ENCODE measurements at places on chromosomes 12 and 14.

DNA sequence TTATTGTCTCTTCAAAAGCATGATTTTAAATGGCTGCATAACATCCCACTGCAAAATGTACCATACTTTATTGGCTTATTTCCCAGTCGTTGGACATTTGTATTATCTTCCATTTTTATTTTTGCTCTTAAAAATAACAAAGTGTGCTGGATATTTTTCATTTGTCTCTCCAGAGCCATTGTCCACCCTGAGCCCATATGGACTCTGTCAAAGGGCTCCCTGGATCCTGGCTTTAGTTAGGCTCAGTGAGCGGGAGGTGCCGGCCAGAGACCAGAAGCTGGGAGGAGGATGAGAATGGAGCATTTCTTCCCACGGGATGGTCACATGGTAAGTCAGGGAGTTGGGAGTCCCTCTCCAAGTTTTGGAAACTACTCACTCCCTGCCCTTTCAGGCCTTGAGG, 296.9 kb downstream of the NUAK1 start:
- no peak for DNase-seq

DNA sequence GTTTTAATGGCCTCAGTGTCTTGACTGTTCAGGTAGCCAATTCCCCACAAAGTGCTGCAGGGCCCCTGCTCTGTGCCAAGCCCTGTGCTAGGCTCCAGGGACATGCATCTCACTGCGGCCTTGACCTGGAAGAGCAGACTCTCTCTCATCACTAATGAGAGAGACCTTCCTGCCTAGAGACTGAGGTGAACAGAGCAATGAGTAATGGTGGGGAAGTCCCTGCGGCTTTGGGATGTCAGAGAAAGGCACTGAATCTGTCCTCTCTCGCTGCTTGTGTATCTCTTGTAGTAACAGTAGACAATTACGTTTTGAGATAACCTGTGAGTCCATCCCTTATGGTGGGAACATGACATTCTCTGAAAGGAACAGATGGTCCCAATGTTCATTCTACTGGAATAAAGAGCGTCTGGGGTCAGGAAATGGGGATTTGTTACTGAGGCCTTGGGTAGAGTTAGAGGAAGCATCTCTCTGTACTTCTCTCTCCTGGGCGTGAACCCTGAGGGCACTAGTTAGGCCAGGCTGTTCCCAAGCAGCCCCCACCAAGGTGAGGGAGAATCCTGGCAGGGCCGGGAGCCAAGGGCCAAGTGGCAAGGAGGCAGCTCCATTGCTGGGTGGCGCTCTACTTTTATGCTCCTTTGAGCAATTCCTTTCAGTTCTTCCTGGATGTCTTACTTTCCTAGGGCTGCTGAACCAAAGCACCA, 13.5 kb downstream of the NFATC4 start:
- no peak for DNase-seq

DNA sequence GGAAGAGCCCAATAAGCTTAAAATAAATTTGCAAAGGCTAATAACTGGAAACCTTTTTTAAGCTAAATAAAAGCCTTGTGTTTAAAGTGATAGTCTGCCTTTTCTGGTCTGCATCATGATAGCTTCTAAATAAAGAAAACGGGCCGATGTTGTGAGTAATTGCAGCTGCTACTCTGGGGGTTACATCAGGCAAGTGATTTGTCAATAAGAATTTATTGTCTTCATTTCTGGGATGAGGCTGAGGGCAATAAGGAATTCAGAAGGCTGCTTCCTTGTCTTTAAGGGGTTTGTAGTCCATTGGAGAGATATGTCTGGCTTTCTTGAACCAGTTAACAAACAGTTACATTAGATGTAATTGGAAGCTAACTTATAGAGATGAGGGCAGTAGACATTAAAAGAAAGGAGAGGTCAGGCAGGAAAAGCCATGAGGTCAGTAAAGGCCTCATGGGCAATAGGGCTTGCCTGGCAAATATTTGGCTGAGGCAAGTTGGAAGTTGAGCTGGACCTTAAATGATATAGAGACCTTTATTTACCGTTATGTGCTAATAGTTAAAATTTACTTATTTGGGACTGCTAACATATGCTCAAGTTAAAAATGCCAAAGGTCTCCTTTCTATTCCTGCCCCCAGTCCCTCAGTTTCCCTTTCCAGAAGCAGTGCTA, 85.0 kb downstream of the CRADD start:
- no peak for DNase-seq

- no peak for DNase-seq
These were observed 33.9 kb upstream of the ALDH2 start for GRCh38 chr12:111732786-111733185.

DNA sequence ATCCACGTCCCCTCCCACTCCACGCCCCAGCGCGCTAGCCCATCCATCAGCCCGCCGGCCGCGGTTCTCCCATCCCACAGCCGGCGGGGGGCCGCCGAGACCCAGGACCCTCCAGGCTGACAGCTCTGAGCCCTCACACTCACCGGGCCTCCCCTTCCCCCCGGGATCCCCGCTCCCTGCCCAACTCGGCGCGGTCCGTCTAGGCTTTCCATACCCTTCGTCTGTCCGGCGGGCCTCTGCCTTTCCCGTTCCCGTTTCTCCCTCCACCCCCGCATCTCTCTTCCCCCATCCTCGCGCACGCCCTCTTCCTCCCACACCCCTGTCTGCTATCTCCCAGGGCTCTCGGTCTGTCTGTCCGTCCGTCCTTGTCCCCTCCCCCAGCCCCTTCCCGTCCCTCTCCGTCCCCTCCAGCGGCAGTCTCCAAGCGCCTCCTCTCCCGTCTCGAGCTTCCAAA, 726 bp downstream of the ZFHX2 start:
- DNase-seq: no peak

DNA sequence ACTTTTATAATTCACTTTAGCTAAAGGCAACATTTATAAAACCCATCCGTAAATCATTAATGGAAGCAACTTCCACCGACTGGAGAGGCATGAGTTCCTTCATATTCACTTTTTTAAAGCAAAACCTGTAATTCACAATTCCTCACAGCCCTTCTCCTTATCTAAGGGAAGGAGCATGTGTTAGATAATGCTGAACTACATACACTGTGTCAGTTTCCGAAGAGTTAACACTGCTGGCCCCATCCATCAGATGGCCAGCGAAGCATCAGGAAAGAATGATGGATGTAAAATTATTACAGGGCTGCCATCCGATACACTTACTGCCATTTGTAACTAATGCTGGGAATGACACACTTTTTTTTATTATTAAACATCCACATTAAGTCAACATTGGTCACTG, 392.8 kb downstream of the SOX5 start:
- DNase-seq: no peak

DNA sequence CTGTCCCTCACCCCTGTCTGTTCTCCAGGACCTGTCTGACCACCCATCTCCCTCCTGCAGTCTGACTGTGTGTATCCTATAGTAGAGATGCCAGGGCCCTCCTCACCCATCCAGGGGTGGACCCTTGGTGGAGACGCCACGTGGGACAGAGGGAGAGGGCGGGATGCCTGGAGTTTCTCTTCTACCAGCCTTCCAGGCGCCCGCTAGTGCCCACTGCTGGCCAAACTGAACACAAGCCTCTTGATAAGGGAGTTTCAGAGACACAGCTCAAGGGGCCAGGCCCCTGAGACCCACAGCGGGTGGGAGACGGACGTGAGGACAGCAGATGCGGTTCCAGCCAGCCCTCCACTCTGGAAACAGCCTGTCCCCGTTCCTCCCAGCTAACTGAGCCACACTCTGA, 147.3 kb downstream of the RBM19 start:
- no peak for DNase-seq

DNA sequence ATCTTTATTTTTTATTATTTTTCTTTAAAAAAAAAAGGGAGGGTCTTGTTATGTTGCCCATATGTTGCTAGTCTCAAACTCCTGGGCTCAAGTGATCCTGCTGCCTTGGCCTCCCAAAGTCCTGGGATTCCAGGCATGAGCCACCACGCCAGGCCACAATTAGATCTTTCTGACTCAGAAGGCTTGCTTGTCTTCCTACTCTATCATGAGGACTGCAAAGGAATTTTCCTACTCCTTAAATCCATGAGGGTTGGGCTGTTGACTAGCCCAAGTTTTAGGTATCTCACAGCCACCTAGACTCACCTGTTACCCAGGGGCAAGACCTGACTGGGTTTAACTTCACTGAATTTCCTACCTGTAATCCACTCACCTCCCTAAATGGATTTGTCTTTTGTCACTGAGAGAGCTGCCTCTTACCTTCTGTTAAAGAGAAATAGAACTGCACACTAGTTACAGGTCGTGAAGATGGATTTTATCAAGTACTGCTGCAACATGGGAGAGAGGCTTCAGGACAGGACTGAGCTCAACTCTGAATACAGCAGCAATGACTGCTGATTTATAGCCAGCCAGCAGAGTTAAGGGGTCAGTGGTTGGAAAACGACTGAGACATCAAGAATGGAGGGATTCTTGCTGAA, 72.3 kb downstream of the B4GALNT3 start:
- no peak for DNase-seq

DNA sequence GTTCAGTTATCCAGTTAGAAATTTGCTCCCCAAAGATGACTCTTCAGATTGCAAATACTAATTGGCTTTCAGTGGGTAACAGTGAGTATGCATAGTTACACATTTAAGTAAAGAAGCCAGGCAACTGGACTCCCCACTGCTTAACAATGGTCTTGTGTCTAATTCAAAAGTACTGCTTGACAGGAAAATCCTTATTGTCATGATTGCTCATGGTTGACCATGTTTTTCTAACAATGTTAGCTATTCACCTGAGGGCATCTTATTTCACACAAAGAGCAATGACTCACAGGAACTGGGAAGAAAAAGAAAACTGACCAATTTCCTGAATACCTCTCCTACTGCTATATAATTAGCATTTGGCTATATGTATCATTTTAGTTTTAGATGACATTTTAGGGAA, 33.7 kb upstream of the ALG10B start:
- no peak for DNase-seq

DNA sequence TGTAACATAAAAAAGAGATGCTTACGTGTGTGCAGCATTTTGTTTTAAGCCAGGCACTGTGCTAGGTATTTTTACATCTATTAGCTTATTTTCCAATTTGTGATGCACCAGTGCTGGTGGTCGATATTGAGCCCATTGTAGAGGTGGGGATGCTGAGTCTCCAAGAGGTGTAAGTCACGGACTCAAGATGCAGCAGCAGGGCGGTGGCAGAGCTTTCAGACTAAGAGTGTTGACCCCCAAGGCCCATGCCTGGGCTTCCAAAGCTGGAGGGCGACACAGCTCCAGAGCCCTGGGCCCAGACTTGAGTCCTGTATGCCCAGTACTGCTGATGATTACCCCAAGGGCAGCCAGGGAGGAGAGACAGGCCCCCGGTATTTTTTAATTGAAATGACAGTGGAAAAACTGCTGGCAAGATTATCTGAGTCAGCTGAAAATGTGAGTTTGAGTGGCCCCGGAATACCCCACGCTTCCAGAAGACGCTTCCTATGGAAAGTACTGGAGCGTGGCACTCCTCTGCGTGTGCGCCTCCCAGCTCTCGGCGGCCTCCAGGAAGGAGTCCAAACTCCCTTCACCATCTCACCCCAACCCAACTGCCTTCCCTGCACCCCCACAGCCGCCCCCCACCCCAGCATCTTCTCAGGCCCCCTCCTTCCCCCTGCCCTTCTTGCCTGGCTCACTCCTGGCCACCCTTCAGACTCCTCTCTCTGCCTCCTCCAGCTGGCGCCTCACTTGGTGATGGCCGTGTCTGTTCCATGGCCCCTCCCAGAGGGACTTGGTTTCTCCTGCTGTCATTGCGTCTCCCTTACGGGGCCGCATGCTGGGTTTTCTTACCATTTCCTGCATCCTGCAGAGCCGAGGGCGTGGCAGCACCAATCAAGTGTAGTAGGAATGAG, 40.7 kb downstream of the ELK3 start:
- no peak for DNase-seq

DNA sequence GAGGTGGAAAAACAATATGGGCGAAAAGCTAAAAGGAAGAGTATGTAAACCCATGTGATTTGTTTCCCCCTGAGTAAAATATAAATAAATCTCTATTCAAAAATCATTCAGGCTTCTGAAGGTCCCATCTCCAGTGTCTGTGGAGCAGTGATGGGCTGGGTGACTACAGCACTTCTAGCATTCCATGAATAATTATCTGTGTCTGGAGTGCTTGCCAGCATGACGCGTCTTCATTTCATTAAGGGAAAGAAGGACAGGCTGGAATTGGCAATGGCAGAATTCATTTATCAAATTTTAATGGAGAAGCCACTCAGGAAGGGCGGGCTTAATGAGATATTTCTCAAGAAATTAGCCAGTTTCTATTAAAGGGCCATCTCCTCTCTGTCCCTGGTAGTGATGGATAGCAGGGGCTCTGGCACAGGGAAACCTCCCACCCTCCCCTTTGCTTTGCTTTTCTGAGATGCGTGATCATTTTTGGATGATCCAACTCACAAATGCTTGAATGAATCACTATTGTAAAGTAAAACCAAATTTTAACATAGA, 916.3 kb upstream of the SEL1L start:
- DNase-seq: no peak

GRCh38 chr12:5921966-5922899, 22.8 kb downstream of the ANO2 start:
- no peak for DNase-seq

GRCh38 chr12:1115484-1116231, 124.6 kb downstream of the ERC1 start:
- DNase-seq: no peak

DNA sequence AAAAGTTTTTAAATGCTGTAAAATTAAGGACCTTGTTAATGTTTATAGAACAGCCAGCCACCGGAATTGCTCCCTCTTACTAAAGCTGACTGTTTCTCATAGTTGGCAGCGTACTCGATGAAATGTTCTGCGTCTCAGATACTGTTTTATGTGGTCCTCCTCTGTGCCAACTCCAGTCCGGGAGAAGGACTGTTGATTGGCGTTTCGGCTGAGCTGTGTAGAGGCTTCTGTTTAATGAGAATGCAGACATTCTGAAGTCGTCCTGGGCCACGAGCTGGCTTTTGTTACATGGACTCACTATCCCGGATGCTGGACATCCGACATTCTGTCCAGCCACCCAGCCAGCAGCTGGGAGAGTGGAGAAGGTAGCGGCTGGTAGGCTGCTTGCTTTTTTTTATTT, 75.4 kb downstream of the WDR20 start:
- DNase-seq: no peak

- no peak for DNase-seq
These were observed 1.0 kb upstream of the TBK1 start for GRCh38 chr12:64450711-64451486.

DNA sequence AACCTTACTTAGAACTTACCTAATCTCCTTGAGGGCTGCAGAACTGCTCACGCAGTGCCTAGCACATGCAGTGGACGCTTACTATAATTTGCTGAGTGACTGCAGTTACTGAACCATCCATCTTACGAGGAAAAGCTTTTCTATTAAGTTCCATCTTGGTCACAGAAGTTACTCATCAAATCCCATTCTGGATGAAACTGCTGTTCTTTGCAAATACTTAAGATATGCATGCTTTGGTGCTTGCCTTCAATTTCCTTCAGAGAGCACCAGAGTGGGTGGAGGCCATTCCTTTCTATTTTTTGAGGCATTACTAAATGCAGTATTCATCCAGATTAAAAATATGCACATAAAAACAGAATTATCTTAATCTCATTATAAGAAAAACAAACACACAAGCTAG, 17.7 kb upstream of the PELI2 start:
- no peak for DNase-seq

- DNase-seq: no peak
These were observed 18.8 kb downstream of the C12orf43 start for GRCh38 chr12:120997448-120997847.
